ENCODE measurements at places on chromosomes 1 and 21.

DNA sequence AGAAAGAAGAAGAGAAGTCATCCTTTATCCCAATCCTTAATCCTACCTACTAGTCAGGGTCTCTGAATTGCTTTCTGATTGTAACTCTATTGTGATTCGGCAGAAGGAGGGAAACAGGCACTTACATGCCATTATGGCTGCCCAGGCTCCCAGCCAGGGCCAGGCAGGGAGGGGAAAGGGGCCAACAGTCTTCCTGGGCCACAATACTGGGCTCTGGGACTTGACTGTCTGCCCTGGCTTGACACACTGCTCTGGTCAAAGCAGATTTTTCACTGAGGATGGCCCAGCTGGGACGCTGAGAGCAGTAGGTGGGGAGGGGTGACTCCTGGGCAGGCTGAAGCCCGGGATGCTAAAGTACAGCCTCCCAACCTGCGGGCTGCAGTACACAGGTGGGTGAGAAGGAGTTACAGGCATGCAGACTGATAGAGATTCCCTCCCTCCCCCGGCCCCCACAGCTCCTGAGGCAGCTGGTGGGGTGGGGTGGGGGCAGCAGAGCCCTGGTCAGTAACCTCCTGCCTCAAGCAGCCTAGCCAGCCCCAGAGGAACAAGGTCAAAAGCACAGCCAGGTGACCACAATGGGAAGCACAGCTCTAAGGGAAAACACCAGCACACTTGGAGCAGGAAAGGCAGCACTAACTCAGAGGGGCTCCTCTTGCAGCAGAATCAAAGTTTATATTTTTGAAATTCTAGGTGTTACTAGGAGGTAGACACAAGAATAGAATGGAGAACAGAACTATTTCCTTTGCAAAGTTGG lies 25.3 kb downstream of the KCND3 start:
- no peak for DNase-seq

DNA sequence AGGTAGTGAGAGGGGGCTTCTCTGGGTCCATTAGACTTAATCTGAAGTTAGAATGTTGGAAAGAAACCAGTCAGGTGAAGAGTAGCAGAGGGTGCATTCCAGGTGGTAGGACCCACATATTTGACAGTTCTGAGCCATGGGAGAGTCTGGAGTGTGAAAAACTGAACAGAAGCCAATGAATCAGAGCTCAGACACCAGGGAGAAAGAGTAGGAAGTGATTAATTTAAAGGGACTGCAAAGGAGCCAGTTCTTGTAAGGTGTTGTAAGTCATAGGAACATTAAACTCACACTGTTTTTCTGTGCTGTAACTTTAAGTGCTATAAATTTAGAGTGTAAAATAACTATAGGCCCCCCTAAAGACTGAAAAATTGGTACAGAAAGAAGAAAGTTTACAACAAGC lies 5.9 kb upstream of the DHX9 start:
- no peak for DNase-seq

- no peak for DNase-seq
Observed at GRCh38 chr1:60695716-60696171, 386.6 kb upstream of the NFIA start.

GRCh38 chr1:186188736-186189135 lies 186.3 kb downstream of the TPR start:
- DNase-seq: no peak

- DNase-seq: no peak
Observed at GRCh38 chr1:203178821-203179666, 3.4 kb upstream of the MYBPH start.

GRCh38 chr21:36747041-36747814 lies 48.3 kb downstream of the SIM2 start:
- DNase-seq: no peak

- no peak for DNase-seq
Observed at GRCh38 chr1:9174243-9174642, 45.3 kb upstream of the GPR157 start.

DNA sequence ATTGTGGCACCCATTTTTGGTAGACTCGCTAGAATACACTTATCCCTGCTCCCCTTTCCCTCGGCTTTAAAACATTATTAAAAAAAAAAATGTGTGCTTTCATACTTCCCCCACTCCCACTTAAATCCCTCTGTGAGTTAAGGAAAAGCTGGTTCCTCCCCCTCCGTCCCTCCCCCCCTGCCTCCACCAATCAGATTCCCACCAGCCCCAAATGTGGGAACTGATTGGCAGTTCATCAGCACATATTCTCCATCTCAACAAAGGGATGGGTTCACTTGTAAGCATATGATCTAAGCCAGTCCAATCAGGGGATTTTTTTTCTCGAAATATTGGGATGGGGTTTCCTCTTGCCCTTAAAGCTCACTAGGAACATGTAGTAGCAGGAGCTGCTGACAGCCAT lies 10.8 kb upstream of the FYB2 start:
- DNase-seq: no peak

DNA sequence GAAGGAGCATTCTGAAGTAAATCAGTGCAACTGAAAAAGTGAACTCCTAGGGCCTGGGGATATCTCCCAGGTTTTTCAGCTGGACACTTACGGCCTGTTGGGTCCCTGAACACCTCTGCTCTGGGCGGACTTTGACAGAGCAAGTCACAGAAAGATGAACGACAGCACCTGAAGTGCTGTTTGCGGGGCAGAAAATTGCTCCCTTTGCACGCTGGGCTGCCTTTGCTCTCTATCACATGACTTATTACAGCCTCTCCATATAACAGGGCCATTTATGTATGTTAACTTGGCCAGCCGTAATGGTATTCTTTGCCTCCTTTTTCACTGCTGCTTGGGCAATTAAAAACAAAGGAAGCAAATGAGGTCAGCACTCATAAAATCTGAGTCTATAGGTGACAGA lies 332.9 kb downstream of the BARHL2 start:
- DNase-seq: no peak

DNA sequence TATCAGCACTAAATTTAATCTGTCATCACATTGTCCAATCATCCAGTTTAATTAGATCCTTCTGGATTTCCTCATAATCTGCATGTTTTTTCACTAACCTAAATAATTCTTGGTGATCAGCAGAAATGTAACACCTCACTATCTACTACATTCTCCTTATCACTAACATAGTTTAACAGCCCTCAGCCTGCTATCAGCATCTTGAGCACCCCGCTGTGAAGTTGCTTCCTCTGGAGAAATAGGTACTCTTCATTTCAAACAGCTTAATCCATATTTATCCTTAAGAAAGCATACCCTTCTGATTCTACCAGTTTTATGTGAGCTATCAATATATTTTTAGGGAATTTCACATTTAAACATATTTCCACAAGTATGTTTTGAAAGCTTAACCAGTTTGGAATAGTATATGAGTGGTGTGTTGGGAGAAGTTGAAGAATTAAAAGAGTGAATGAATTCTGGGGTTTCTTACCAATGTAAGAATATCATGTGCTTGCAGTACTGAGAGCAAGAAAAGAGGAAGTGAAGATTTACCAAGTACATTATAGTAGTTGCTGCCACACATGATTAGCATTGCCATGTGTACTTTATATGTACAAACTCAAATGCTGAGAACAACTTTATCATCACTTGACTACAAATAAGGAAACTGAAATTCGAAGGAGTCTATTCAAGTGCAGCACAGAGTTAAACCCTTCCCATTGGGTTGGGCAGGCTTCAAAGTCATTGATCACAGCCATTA lies 771.1 kb upstream of the ADGRL4 start:
- DNase-seq: no peak

GRCh38 chr1:119367432-119368124 lies 1.0 kb upstream of the HAO2 start:
- no peak for DNase-seq

DNA sequence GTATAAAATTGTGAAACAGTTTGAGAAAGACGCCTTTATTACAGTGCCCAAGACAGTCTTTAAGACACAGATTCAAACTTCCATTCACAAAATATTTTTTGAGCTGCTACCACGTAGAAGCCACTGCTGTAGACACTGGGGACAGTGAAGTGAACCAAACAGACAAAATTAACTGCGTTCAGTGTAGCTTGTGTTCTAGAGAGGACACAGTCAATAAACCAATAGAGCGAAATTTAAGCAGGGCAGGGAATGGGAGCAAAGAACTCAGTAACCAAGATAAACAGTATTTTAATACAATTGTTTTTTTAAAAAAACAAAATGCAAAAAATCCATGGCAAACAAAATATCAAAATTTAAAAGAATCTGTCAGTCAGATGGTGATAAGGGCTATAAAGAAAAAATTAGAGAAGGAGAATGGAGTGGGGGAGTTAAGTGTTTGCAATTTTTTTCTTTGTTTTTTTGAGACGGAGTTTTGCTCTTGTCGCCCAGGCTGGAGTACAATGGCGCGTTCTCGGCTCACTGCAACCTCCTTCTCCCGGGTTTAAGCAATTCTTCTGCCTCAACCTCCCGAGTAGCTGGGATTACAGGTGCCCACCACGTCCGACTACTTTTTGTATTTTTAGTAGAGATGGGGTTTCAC lies 719 bp upstream of the PARS2 start:
- DNase-seq: no peak

DNA sequence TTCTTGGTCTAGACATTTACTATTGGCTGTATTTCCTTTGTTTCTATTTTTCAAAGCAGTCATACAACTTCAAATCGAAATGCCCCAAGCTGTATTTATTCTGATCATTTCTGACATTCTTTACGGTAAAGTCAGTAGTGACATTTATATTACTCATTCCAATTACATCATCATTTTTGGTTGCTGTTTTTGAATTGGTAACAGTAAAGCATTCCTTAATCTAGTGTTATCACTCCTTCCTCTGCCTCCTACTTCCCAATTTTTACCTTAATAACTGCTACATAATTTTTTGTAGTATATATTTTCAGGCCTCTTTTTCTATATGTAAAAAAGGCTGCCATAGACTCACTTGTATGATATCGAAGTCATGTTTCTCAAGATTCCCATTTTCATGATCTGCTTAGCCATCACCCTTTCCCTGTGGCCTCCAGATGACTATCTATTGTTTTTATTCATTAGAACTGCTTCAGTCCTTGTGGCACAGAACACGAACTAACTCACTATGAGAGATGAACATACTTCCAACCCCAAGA lies 167.2 kb downstream of the RUNX1 start:
- no peak for DNase-seq

GRCh38 chr1:204192046-204192445 lies 4.2 kb downstream of the KISS1 start:
- no peak for DNase-seq

GRCh38 chr1:52967666-52968065 lies 40.6 kb downstream of the SCP2 start:
- DNase-seq: no peak

GRCh38 chr1:3066250-3066711 lies 2.7 kb upstream of the PRDM16 start:
- no peak for DNase-seq

DNA sequence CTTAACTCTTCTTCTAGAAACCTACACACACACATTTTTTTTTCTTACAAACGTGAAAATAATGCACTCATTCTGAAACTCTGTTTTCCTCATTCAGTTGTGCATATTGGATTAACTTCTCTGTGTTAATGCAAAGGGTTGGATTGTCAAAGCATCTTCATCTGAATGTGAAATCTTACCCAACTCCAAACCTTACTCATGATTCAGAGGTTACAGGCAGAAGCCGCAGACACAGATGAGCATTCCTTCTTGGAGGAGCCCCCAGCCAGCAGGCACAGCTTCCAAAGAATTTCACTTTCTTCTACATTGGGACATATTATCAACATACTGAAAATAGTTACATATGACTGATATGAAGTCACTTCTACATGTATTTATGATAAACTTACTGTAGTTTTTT lies 15.7 kb downstream of the PATJ start:
- DNase-seq: no peak

- DNase-seq: no peak
Observed at GRCh38 chr1:69073176-69073575, 494.5 kb upstream of the LRRC7 start.

- peak; percentile 84 for DNase-seq
Observed at GRCh38 chr1:206674745-206675175, 9.9 kb upstream of the MAPKAPK2 start.

DNA sequence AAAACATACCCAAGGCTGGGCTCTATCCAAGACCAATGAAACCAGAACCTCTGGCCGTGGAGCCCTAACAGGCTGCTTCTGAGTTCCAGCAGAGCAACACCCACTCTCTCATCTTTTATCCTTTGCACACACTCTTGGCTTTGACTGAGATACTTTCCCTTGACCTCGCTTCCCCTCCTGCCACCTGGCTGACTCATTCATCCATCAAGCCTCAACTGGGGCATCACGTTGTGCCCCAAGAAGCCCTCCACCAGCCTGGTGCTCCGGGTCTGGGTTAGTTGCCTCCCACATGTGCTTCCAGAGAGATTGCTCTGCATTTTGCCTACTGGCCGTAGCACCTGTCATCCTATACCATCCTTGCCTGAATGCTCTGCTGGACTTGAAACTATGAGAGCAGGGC lies 34.5 kb upstream of the SERBP1 start:
- DNase-seq: no peak

- DNase-seq: no peak
Observed at GRCh38 chr1:50175719-50176639, 67.3 kb downstream of the ELAVL4 start.

- DNase-seq: no peak
Observed at GRCh38 chr1:160755911-160756848, 17.1 kb downstream of the SLAMF7 start.

GRCh38 chr21:31087639-31088473 lies 49.6 kb upstream of the KRTAP19-8 start:
- DNase-seq: no peak

- no peak for DNase-seq
Observed at GRCh38 chr21:38937286-38937790, 131.6 kb downstream of the ETS2 start.

GRCh38 chr1:178122283-178122682 lies 28.4 kb downstream of the RASAL2 start:
- DNase-seq: no peak

- no peak for DNase-seq
Observed at GRCh38 chr1:34926156-34926555, 3.3 kb downstream of the DLGAP3 start.

DNA sequence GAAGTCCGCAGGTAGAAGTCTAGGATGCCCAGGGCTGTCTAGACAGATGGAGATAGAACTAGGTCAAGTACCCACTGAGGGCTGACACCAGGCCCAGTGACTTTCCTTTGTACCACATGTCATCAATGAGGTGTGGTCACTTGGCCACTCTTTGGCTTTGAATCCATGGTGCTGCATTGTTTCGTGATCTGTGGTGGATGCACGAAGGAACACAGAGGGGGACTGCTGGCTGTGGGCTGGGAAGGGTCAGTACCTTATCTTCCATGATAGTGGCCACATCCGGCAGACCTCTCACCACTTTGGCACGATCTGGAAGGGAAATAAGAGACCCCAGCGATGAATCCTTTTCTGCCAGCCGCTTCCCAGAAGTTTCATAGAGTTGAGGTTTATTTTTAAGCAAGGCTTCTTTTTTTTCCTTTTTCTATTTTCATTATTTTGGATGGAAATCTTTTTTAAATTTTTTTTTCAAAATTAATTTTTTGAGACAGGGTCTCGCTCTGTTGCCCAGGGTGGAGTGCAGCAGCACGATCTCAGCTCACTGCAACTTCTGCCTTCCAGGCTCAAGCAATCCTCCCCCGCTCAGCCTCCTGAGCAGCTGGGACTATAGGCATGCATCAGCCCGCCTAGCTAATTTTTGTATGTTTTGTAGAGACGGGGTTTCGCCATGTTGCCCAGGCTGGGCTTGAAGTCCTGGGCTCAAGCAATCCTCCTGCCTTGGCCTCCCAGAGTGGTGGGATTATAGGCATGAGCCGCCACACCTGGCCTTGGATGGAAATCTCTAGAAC lies 53.1 kb downstream of the MYOM3 start:
- DNase-seq: no peak

Data from T1000 (cell line).